Activated CD4-positive, alpha-beta memory T cell treated with anti-CD3 and anti-CD28 coated beads for 36 hours (primary cell): ENCODE measurements at places on chromosomes 2 and 18. TPM values are rescaled to one million over a fixed set of nuclear protein-coding genes. Genes with fewer than 3 reads are reported as not detected.

DNA sequence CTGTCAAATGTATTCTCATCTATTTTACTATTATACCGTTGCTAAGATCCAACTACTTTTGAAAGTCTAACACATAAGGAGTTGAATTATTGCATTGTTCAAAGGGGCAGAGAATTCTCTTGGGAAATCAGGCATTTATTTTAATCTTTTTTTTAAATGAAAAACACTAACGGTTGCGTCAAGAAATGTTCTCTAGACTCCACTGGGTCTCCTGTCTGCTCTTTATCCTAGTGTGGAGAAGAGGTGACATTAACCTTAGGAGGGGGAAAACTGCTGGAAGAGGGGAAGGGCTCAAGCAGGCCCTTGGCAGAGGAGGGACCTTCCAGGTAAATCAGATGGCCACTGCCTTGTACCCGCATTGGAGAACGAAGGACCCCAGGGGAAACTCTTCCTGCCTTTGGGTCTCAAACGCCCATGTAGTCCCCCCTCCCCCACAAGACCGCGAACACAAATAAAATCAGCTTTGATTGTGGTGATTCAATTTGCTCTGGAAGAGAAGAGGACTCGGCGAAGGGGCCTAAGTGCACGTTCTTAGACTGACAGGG lies 1.1 kb upstream of the APCDD1 start:
- DNase-seq = no peak

- no peak for DNase-seq
Observed at GRCh38 chr2:240429872-240430491, 5.5 kb upstream of the GPC1 start.

GRCh38 chr2:61959381-61960293 lies 54.2 kb downstream of the COMMD1 start:
- no peak for DNase-seq

CLEC4F gene
- not detected for total RNA-seq

NT5DC4 gene
- total RNA-seq = not detected

DNA sequence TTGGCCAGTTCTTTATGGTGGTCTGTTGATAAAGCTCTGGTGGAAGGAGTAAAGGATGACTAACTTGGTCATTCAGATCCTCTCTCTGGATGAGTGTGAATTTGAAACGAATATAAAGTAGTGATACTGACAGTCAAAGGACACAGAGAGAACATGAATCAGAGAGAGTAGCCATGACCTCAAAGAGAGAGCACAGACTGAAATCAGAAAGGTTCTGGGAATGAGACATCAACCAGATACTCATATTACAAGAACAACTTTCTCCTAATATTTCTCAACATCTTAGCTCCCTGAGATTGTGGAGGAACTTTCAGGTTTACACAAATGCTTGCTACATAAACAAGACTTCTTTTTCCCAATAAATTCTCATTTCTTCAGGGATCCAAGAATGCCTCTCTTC lies 849.1 kb upstream of the CHAC2 start:
- no peak for DNase-seq

DNA sequence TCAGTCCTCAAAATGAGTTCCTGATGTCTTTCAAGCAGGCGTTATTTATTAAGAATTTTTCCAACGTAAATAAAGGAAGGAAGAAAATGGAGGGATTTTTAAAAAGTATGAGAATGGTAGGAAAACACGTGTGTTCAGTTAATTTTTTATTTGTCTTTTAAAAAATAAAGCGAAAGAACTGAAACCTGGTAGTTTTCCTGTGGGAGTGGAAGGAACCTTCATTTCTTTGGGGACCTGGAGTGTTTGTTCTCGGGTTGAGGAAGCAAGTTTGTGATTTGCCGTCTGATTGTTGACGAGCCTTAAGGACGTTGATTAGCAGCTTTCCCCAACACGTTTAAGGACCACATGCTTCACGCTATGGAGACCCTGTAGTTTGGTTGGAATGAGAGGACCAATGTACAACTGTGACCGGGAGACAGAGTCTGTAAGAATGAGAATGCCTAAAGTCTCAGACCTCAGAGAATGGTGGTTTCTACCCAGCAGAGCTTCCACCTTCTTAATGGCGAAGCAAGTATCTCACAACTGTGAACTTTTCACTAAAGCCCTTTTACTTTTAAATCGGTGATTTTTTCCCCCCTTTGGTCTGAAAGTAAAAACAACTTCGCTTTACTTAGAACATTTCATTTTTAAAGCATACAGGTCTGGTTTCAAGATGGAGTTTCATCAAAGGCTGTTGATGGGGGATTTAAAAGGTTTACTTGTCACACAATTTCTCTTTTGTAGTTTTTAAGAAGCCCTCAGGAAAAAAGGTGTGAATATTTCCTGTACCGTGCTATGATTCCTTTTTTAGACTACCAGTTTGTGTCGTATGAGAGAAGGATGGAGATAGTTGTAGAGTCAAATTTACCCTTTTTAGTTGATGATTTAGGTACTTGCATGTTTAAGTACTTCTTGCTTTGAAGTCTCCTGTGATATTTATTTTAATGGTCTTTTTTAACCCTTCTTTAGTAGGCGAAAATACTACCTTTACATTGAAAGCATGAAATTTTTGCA lies 1.4 kb downstream of the TTC39C start:
- DNase-seq = no peak

- DNase-seq = no peak
Observed at GRCh38 chr2:214215107-214215506, 195.7 kb upstream of the VWC2L start.

GRCh38 chr18:50973367-50974126 lies 5.7 kb downstream of the ELAC1 start:
- peak; percentile 23 for DNase-seq

DNA sequence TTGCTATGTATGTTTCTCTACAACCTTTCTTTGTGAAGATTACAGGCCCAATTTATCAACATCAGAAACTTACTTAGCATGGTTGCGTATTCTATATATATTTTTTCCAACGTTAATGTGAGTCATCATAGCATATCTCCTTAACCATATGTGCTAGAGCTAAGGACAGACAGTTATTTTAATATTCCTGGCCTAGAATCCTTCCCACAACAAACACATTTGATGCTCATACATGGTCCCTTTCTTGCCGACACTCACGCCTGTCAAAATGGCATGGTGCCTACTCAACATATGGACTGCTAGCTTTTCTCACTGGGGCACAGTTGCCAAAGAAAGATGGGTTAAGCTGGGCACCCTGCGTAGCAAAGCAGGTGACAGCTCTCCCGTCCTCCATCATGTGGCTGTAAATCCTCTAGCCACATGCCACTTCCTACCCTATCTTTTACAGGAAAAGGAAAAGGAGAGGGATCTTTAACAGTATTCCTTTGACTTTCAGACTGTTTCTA lies 75.2 kb upstream of the GALNT5 start:
- no peak for DNase-seq

- no peak for DNase-seq
Observed at GRCh38 chr18:75377926-75378325, 49.6 kb downstream of the SMIM21 start.

- no peak for DNase-seq
Observed at GRCh38 chr2:233915128-233915527, 2.0 kb upstream of the TRPM8 start.

- no peak for DNase-seq
Observed at GRCh38 chr18:75492852-75493251, 65.3 kb upstream of the SMIM21 start.

- no peak for DNase-seq
Observed at GRCh38 chr2:23993736-23994269, 16.1 kb upstream of the MFSD2B start.

DNA sequence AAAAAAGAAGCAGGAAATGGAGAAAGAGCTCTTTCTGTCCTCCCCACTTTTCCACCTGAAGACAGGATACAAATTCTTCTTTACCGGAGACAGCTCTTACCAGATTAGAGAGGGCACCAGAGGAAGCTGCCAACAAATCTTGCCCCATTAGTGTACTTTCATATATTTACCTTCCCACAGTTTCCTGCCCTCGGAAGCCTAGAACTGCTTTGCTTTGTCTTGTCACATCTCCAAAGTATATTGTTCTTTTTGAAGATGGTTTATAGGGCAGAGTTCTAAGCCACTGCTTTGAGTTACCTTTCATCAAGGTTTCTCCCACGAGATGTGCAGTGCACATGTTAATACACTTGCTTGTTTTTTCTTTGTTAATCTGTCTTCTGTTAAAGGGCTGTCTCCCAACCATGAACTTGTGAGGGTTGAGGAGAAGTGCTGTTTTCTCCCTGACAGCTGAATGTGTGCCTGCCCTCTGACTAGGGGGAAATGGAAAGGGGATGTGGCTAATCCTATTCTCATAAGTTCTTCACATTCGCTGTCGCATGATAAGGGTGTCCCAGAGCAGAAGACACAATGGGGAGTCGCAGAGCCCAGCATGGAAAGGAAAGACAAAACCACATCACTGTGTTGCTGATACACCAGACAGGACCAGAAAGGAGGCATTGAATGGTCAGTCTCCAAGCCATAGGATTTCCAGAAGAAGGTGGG lies 24.2 kb downstream of the CENPA start:
- DNase-seq = no peak

HOXD13 gene
- total RNA-seq = not detected

DNA sequence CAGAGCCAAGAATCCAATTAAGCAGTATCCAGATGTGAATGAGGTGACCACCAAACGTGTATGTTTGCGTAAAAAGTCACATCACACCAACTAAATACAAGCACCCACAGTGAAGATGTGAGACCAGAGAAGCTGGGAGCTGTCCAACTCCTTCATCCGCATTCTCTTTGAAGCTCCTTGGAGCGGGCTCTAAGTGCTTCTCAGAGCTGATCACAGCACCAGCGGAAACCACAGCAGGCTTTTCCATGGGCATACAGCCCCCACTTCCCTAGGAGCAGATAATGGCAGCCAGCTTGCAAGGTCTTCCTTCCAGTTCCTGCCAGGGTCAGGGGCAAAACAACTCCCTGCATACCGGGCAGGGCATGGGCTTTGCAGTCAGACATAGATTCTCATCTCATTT lies 36.4 kb downstream of the REEP1 start:
- DNase-seq = no peak

DNA sequence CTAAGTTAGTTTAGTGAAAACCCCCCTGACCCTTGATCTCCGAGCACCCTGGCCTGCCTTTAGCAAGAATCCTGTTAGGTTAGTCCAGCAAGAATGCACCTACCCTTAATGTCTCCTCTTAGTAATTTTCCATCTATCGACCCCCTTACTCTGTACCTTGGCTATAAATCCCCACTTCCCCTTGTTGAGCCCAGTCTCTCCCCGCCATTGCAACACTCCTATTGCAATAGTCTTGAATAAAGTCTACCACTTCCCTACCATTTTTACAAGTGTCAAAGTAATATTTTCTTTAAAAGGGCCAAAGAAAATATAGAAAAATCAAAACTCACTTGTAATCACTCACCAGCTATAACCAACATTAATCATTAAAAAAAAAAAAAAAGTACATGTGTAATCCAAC lies 4.2 kb upstream of the ZBTB7C start:
- DNase-seq = no peak

DNA sequence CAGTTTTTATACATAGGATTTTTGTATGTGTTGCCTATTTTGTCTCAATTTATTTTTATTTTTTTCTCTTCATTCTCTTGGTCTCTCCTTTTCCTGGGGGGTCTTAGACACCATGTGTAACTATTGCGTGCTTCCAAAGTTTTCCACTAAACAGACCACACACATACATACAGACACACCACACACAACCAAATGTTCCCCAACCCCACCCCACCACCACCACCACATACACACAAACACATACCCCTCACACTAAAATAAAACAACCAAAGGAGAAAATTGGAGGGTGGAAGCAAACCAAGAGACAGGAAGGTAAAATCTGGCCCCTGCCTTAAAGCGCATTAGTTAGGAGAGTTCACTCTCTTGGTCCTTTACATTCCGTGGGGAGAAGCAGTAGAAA lies 30.0 kb upstream of the ANXA4 start:
- no peak for DNase-seq

DNA sequence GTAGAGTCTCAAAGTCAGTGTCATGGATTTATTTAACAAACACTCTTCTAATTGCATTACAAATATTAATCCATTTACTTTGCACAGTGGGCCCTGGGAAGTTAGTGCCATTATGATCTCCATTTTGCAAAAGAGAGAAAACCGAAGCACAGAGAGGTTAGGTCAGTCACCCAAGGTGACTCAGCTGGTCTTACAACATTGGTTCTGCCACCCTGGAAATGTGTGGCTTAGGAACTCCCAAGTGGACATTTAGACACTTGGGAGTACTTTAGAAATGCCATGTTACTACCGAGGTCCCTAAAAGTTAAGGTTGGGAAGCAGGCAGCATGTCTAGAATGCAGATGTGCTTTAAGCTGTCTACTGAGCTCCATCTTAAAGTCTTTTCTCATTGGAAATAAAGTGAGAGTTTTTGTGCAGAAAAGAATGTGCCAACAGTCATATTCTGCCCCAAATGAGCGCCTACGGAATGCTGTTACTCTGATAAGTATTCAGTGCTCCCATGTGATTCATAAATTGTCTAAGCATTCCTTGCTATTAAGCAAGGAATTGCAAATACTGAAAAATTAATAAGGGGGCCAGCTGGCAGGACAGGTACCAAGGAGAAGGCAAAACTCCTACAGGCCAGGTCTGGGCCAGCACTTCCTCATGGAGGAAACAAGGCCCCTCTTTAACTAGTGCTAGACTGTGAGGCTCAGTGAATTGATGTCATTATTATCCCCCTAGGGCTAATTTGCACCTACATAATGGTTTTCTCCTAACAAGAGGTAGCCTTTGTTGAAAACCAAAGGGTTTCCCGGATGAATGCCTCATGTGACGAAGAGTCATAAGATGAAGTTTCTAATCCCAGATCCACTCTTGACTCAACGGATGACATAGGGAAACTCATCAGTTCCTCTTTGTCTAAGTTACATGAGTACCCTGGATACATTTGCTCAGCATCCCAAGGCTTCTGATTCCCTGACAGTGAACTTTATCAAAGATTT lies 16.3 kb downstream of the NRP2 start:
- no peak for DNase-seq

- DNase-seq = no peak
Observed at GRCh38 chr2:190452433-190452832, 44.3 kb downstream of the MFSD6 start.

- no peak for DNase-seq
Observed at GRCh38 chr2:109432421-109432820, 181.3 kb downstream of the SEPTIN10 start.

DNA sequence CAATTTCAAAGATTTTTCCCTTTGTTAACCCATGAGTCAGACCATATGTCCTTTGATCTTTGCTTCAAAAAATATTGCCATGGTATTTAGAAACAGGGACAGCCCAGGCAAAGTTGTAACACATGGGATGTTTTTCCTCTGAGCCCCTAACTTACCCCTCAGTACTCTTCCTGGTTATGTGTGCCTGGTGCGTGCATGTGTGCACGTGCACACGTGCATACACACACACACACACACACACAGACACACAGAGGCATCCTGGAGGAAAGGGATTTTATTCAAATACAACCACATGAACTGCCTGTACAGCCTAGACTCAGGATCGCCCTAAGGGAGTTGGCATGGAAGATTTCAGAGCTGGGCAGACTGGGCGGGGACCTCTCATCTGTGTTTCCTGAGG lies 5.1 kb downstream of the AFF3 start:
- DNase-seq = no peak

DNA sequence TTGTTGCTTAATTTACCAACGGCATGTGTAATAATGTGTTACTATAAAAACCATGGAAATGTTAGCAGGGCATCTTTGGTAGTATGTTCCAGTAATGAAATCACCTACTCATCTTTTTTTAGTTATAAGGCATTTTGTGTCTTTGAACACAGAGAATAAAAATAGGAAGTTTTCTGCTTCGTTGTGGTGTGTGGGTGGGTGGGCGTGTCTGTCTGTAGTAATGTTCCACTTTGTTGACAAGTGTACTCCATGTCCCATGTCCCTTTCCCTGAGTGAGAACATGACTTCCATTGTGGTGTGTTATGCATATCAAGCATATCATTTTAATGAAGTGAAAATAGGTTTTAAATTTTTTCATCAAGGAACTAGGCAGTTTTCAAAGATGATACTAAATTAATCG lies 149.3 kb downstream of the VWC2L start:
- DNase-seq = no peak
